ENCODE measurements at places on chromosomes 6 and 20.

GRCh38 chr6:9614778-9615177, 800.1 kb downstream of the TFAP2A start:
- H3K4me1 ChIP-seq = no peaks in the 10 kb centered on the region
- H3K36me3 ChIP-seq = no peaks in the 10 kb centered on the region

DNA sequence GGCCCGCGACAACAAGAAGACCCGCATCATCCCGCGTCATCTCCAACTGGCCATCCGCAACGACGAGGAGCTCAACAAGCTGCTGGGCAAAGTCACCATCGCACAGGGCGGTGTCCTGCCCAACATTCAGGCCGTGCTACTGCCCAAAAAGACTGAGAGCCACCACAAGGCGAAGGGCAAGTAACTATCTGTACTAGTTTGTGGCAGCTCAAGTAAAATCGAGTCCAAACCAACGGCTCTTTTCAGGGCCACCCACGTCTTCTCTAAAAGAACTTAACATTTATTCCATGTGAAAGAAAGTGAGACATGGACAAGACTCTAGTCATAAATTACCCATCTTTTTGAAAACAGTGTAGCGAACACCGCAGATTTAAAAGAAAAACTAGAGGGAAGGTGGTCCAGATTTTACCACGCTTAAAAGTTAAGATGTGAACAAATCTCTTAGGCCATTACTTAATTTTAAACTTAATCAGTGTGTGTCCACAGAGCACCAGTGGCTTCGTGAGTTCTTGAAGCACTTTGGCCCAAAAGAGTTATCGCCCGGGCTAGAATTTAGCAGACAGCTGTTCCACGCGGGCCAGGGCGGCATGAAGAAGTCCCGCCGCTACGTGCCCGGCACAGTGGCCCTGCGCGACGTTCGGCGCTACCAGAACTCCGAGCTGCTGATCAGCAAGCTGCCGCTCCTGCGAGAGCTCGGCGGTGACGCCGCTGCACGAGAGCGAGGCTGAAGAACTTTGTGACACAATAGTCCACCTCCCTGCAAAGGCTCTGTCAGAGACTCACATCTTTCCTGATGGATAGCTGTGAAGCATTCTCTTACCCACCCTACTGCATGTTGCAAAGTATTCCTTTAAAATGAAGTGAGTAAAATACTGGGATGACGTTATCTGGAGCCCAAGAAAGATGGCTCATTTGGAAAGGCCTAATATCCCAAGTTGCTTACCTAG, 113.9 kb upstream of the PRSS16 start:
- H3K27ac ChIP-seq = peak overlapping the region; percentile 92
- no peaks in the 10 kb centered on the region for H3K4me1 ChIP-seq
- H3K36me3 ChIP-seq = no peaks in the 10 kb centered on the region
- H3K4me3 ChIP-seq = peak overlapping the region; percentile 36

GRCh38 chr20:46720776-46721425, 11.5 kb downstream of the SLC2A10 start:
- no peaks in the 10 kb centered on the region for H3K4me1 ChIP-seq
- no peaks in the 10 kb centered on the region for H3K27me3 ChIP-seq
- H3K27ac ChIP-seq = no peak overlapping the region
- DNase-seq = no peak
- no peaks in the 10 kb centered on the region for H3K36me3 ChIP-seq
- no peak overlapping the region for H3K4me3 ChIP-seq

DNA sequence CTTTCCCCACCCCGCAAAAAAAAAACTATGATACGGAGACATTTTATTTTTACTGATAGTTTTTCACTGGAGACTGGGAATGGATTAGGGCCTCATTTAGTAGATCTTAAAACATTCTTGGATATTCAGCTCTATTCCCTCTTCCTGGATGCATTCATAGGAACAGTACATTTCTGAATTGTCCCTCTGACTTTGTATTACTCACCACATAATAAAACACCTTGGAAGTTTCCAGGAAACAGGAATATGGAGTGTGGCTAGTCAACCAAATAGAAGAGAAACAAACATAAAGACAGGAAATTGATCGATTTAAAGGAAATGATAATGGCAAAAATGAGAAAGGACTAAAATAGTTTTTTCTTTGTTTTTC, 147.7 kb downstream of the GPX5 start:
- peaks cover 10% of the 10 kb centered on the region for H3K4me1 ChIP-seq
- DNase-seq = no peak
- no peaks in the 10 kb centered on the region for H3K27me3 ChIP-seq
- no peak overlapping the region for H3K4me3 ChIP-seq
- no peak overlapping the region for H3K27ac ChIP-seq

DNA sequence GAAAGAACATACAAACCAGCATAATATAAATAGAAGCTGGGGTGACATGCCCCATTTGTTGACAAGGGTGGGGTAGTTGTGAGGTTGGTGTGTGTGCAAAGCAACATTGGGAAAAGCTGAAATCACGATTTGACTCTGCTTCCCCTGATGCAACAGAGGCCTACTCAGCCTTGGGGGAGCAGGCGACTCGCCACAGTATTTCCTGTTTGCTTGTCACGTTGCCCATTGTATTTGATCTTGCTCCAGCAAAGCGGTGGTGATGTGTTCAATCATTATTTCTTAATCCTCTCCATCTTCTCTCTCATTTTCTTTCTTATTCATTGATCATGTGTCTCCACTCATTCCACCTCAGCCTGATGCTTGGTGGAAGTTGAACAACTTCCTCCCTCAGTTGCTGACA, 165.8 kb upstream of the CITED2 start:
- DNase-seq = no peak
- peaks cover 6% of the 10 kb centered on the region for H3K4me1 ChIP-seq
- no peaks in the 10 kb centered on the region for H3K27me3 ChIP-seq
- H3K4me3 ChIP-seq = no peak overlapping the region
- H3K36me3 ChIP-seq = no peaks in the 10 kb centered on the region

Data from right atrium auricular region (tissue), 2 donors.